Progenitor cell of endocrine pancreas (in vitro differentiated cells): ENCODE measurements at places on chromosomes 1 and 21.

DNA sequence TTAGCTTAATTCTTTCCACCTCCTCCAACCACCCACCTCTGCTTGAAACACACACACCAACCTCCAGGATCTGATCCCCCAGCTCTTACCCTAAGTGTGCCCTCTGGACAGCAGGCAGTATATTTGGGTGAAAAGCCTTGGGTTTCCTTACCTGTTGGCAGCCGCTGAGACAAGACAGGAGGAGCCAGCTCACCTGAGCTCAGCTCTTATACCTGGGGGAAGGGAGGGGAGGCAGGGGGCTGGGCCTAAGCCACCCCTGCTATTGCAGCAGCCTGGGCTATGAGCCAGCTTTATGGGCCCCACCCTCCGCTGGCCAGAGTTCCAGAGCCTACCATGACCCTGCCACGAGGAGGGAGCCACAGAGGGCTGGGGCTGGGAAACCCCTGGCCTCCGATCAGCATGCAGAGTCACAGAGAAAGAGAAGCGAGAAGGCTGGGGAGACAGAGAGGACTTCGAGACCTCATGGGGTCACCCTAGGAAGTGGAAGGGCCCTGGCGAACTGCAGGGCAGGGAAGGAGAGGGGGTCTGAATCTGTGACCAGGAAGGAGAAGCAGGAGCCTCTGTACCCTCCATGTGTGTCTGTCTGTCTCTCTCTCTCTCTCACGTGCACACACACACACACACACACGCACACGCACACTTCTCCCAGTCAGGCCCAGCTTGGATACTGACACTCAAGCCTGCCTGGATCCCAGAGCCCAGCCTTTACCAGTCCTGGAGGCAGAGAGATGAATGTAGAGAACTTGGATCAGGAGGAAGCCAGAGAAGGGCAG is at the start of gene S100A14:
TSS of gene S100A14 (minus strand) at position 182 of the 773 bp plus-strand sequence. CDS start 467 bp downstream, outside the sequence.
- no peak for DNase-seq

DNA sequence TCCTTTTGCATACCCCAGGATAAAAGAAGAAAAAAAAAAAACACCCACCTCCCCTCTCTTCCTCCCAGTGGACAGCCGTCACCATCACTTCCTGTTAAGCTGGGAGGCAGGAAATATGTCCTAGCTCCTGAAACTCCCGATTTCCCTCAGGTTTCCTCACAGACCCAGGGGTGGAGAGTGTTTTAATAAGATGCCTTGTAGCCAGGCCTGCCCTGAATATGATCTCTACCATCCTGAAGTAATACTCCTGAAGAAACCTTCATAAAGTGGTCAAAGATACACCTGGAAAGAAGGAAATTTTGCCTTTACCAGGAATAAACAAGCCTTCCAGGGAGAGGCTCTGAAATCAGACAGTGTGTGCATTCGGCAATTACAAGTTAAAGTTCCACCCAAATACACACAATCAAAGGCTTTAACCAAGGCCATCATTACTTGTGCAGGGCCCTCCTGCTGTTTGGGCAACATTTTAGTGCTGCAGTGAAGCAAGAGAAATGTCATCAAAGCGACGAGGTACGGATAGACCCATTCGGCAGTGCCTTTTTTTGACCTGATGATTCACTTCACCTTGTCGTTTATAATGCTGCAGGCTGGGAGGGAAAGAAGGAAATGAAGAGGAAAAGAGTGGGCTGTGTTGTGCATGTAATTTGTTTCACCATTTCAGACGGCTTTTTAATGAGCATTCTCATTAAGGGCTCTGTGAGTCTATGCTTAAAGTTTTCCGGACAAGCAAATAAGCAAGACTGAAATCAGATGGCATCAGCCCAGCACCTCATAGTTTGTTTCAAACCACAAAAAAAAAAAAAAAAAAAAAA is 41.0 kb upstream of the RASAL2 start:
- DNase-seq = no peak

DNA sequence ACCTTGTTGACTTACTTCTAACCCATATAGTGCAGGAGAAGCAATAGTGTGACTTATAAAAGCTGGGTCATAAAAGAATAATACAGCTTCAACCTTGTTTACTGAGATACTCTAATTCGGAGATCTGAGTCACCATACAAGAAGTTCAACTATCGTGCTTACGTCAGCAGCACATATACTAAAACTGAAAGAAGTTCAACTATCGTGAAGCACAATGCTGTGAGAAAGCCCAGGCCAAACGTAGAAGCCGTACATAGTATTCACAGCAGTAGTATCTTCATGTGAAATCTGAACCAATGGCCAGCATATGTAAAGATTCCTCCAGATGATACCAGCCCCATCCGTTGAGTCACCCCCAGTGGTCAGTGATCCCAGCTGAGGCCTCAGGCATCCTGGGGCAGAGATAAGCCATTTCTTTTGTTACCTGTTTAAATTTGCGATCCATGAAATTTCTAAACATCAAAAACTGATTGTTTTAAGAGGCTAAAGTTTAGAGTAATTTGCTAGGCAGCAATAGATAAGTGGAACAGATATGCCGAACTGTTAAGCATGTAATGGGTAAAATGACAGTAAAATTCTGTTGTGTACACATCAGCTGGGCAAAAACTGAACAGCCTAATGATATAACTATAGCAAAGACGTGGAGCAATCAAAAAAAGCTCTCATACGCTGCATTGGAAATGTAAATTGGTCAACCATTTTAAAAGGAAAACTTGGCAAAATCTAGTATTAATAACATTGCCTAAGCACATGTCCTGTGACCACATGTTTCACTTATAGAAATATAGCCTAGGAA is 53.9 kb upstream of the SAMD13 start:
- no peak for DNase-seq

DNA sequence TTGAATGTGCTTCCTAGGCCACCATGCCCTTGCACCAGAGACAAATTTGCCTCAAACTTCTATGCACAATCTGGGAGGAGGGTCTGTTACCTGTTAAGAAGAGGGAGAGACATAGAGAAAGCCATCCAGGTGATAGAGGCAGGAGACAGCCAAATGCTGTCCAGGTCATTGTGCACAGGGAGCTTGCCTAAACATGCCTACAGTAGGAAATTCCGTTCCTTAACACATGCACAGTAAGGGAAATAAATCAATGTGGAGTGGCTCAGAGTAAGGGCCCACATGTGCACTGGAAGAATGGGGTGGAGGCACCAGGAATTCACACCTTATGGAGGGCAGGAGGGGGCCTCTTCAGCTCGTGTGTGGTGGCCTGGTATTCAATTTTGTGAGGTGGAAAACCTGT is 19.5 kb upstream of the CREG1 start:
- DNase-seq = no peak

GRCh38 chr1:185427264-185427663 is 110.2 kb upstream of the IVNS1ABP start:
- no peak for DNase-seq

DNA sequence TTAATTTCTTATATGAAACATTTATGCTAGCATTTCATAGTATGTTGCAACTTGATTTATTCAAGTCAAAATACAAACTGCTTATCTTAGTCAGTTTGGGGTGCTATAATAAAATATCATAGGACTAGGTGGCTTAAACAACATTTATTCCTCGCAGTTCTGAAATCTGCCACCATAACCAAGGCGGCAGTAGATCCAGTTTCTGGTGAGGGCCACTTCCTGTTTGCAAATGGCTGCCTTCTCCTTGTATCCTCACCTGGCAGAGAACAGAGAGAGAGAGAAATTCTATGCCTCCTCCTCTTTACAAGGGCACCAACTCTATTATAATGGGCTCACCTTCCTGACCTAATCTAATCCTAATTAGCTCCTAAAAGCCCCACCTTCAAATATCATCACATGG is 76.1 kb upstream of the RGS2 start:
- DNase-seq = no peak
